ENCODE measurements at places on chromosomes 6 and 20.
A peak's percentile ranks its signal among the peaks of the same experiment; 100 is the strongest.

- no peak for DNase-seq
These were observed 131.3 kb upstream of the OGFRL1 start for GRCh38 chr6:71157345-71157744.

- no peak for DNase-seq
These were observed 80.1 kb upstream of the SLC22A23 start for GRCh38 chr6:3536901-3537300.

DNA sequence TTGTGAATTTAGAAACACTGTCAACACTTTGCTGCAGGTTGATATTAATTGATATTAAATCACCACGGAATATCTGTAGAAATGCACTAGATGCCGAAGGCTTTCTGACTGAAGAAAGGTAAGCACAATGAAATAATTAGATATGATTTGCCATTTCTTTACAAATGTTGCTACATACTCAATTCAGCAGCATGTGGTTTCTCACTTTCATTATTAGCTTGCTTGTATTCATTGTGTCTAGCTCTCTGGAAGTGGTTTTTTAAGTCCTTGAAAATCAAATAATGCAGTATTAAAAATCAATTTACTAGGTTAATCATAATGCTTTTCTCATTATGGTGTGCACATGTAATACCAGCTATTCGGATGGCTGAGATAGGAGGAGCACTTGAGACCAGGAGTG is 231.3 kb upstream of the MARCKS start:
- no peak for DNase-seq

- DNase-seq: no peak
These were observed 537.4 kb downstream of the PTPRT start for GRCh38 chr20:42652266-42652665.

GRCh38 chr6:115766745-115767462 is 293.8 kb downstream of the FRK start:
- DNase-seq: no peak

DNA sequence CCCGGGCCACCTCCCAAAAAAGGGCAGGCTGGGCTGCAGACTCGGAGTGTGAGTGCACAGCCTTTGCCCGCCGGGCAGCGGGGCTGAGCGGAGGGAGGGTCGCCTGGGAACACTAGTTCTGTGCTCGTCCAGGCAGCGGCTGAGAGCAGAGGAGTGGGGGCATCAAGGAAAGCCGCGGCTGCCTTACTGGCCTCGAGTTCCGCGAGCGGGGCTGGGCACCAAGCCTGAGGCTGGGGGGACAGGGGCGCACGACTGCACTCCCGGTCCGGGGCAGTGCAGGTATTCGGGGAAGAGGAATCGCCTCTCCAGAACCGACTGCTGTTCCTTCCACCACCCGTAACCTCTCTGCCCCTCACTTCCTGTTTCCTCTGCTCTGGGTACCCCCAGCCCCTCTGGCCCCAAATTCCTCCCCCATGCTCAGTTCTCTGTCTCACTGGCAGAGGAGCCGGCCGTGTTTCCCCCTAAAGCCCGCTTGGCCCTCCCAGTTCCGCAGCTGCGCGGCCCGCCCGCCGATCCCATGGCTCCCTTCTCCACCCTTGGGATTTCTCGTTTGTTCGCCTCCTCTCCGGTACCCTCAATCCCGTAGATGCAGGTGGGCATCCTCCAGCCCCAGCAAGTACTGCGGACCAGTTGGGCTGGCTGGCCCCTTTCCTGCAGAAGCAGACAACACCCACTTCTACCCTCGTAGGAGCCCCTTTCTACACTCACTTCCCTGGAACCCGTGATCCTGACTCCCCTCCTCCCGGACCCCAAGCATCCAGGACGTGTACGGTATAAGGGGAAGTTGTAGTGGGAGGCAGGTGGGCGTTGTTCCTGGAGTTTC is 5.1 kb downstream of the RING1 start:
- no peak for DNase-seq

DNA sequence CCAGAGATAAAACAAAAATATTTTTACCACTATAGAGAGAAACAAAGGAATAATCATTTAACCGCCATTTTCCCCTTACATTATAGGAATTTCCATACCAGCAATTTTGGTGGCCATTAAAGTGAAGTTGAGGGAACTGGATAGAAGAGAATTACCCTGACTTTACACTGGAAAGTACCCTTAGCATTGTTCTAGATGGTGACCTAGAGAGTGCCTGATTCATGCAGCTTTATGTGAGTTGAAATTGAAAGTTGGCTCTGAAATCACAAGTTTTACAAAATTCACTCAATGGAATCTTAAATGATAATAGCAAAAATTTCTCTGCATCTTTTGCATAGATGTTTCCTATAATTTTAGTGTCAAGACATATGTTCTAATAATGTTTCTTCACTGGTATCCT is 55.7 kb upstream of the PREP start:
- DNase-seq: no peak

GRCh38 chr20:50558483-50558925 is 48.3 kb downstream of the PTPN1 start:
- DNase-seq: no peak

DNA sequence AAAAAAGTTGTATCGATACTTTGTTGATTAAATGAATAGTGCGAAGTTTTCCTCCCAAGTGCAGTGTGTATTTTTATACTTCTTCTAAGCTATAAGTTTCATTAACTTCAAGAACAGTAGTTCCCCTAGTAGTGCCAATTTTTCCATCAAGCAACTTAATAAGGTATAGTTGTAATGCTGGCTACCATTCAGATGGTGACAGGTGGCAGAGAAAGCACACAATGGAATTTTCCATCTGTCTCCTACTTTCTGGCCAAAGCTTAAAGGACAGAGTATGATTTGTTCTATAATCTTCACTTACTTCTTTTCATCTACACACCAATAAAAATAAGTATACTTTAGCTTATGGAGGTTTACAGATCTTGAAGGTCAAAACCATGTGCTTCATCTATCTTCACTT is 431.1 kb downstream of the NKAIN2 start:
- DNase-seq: no peak

DNA sequence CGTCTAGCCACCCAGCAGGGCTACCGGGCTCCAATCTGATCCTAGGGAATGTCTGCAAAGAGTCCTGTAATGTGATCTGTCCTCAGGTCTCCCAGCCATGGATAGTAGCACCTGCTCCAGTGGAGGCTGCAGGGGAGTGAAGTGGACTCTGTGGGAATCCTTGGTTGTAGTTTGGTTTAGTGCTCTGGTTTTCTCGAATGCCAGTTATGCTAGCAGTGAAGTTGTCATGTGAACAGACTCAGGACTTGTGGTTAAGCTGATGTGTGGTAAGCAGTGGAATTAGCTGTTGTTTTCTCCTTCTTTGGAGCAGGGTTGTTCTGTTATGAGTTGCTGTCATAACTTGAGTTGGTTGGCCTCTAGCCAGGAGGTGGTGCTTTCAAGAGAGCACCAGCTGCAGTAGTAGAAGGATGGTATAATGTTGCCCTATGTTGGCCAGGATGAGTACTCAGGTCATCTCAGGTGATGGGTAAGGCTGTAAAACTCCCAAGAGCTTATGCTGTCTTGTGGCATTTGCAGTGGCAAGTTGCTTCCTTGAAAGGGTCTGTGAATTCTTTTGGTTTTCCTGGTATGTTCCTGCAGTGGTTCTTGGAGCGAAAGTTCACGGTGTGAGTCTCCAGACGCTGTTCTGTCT is 390.2 kb downstream of the UTRN start:
- no peak for DNase-seq

GRCh38 chr6:31158140-31158862 is at the start of gene TCF19:
TCF19 (plus strand) TSS chr6:31158589; CDS start chr6:31159470, 881 bp downstream.
- DNase-seq: peak; percentile 99

GRCh38 chr6:39312912-39313525 is 1.2 kb downstream of the KCNK17 start:
- DNase-seq: no peak

DNA sequence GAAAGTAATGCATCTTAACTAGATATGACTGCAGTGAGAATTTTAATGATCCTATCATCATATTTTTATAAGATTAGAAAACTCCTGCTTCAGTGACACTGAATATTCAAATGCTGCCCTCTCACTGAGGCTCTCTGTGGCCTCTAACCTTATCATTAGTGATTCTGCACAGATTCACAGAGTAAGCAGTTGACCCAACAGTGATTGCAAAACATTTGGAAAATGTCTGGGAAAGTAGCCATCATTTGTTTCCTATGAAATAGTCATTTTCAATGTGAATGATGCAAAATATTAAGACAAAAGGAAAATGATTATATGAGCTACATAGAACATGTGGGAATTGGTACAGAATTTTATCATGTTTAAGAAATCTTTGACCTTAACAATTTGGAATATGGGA is 210.3 kb downstream of the TBX18 start:
- DNase-seq: no peak

GRCh38 chr6:144062786-144063185 is 32.6 kb downstream of the SF3B5 start:
- no peak for DNase-seq

- DNase-seq: no peak
These were observed 46.5 kb upstream of the IFNGR1 start for GRCh38 chr6:137265561-137266308.
